ENCODE measurements at places on chromosomes 4 and X.

- DNase-seq = no peak
Measured at GRCh38 chr4:20046179-20046578, 205.5 kb upstream of the SLIT2 start.

DNA sequence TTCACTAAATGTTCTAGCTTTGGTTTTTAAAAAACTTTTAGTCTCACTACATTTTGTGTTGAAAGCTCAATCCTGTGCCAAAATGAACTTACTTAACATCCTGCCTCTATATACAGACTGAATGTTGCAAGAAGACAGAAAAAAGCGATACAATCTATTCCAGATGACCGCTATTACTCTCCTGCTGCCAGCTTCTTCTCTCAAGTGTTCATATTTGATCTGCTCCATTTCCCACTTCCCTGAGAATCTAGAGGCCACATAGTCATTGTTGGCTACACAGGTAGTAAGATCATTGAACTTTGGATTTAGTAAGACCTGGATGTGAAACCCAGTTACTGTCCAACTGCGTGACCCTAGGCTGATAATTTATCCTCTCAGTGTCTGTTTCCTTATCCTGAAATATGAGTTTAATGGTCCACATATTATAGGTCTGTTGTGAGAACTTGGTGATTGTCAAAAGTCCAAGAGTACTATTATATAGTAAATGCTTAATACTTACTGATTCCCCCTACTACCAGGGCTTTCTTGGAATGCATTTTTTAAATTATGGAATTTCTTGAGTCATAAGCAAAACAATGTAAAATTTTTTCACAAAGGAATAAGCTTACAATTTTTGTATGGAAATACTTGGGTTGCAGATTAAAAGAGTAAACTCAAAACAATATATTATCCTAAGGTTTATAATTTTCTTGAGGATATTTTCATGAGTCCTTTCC, 976.8 kb upstream of the ADGRL3 start:
- no peak for DNase-seq

GRCh38 chr4:152590179-152591031, 54.5 kb upstream of the FBXW7 start:
- DNase-seq = no peak

DNA sequence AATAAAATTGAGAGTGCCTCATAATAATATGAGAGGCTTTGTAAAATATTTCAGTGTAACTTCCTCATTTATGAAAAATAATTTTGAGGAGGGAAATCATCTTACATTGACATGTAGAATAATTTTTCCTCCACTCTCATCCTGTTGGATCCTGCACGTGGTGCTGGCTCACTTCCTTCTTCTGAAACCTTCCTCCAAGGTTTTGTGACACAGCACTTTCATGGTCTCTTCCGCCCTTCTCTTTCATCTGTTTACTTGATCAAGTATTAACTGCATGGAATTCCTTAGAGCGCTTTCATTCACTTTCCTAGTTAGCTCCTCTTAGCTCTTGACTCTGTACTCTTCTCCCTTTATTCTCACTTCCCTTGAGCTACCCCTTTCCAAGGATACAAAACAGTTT, 246.5 kb downstream of the RAPGEF2 start:
- DNase-seq = no peak

- DNase-seq = no peak
Measured at GRCh38 chrX:134026565-134027311, 41.3 kb upstream of the GPC3 start.

- no peak for DNase-seq
Measured at GRCh38 chr4:108031427-108032083, 41.9 kb downstream of the HADH start.

- no peak for DNase-seq
Measured at GRCh38 chrX:136975684-136976470, 57.9 kb downstream of the GPR101 start.

DNA sequence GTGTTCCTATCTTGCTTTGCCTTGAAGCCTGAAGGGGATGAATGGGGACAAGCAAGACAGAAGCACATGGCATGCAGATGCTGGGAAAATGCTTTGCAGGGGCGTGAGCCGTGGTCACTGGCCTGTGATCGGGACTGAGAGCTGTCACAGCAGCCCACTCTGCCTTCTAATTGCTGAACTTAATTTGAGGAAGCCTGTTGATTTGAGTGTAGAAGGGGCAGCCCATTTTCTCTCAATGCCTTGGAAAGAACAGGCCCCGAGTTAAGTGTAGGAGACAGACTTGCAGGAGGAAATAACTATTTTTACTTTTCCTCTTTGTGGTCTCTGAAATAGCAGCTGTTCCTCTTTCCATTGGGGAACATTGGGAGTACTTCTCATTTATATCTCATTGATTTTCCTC, 26.1 kb upstream of the TBC1D1 start:
- DNase-seq = no peak
